ENCODE measurements at places on chromosomes 1 and 21.

DNA sequence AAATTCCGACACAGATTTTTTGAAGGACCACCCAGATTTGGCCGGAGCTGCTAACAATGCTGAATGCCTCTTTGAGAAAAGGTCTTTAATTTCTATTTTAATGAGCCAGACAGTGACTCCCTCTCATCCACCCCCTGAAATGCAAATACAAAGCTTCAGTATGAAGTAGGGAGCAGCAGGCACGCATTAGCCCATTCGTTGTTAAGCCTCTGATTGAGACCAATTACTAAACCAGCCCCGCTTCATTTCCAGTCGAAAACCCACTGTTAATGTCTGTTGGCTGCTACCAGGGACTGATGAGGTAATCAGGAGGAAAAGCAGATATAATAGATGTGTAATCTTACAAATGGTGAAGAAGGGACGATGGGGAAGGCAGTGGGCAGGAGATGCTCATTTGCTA lies 4.8 kb upstream of the C8A start:
- no peak for DNase-seq

DNA sequence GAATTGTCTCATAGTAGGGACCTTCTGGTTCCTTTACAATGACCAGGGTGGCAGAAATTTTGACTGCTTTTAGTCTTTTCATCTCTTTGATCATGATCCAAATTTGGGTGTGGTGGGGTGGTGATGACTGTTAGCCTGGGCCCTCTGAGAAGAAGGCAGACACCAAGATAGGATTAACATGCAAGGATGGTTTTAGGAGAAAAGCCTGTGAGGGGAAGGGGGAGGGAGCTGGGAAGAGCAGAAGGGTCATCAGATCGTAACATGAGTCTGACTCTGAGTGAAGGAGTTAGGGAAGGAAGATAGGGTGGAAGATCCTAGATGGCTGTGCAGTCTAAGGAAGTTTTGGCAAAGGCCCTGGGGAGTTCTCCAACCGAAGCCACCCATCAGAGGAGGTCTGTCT lies 28.5 kb upstream of the CAMSAP2 start:
- no peak for DNase-seq

DNA sequence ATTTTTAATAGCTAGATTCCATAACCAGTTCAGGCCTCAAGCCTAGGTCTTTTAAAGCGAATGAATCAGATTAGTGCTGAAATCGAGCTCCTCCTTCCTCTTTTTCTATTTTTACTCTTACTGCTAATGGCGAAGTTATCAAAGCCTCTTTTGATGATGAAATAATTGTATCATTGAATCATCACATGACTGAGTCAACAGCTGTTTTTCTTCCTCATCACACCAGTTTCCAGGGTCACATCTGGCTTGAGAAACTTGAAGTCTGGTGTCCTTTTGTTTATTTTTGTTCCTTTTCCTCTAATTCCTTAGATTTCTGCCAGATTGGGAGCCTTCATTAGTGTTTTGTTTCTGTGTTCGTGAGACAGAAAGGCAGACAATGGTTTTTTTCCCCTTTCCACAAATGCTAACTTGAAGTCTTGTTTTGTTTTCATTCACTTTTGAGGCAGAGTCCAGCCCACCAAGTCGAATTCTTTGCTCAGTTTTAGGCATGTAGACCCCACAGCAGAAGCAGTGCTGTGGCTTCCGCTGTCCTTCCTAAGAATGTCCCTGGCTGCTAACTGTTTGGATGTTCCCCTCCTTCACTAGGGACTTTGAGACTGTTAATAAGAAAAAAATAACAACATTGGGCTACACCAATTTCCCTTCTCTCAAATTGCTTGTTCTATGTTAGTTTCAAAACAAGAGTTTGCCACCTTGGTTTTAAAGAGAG lies 51.9 kb upstream of the FMOD start:
- DNase-seq = no peak

DNA sequence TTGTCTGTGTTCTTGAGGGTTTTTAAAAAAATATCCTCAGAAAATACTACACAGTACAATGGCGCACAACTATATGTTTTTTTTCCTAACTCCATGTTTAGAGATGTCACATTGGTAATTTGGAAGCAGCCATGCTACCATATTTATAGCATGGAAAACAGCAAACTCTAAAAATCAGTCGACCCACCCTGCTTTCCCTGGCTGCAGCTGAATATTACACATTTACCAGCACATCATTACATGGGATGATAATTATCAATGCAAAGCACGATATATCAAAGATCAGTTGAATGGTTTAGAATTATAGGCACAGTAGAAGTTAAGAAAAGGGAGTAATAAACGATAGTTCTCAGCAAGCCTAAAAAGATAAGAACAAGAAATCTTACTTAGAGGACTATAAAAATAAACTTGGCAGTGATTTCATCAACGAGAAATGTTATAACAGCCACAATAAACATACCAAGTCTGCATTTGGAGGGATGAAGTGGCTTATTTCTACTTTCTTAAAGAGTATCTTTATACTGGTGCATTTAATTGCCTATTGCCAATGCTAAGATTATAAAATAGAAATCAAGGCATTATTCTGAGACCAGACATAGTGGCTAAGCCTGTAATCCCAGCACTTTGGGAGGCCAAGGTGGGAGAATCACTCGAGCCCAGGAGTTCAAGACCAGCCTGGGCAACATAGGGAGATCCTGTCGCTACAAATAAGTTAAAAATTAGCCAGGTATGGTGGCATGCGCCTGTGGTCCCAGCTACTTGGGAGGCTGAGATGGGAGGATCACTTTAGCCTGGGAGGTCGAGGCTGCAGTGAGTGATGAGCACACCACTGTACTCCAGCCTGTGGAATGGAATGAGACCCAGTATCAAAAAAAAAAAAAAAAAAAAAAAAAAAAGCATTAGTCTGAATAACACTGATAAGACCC lies 43.4 kb downstream of the WDR64 start:
- no peak for DNase-seq

GRCh38 chr1:167109125-167109524 lies 15.2 kb downstream of the STYXL2 start:
- DNase-seq = no peak

GRCh38 chr1:232962761-232963745 lies 12.6 kb downstream of the NTPCR start:
- DNase-seq = no peak

GRCh38 chr1:224767676-224768075 lies 151.6 kb downstream of the CNIH3 start:
- no peak for DNase-seq

DNA sequence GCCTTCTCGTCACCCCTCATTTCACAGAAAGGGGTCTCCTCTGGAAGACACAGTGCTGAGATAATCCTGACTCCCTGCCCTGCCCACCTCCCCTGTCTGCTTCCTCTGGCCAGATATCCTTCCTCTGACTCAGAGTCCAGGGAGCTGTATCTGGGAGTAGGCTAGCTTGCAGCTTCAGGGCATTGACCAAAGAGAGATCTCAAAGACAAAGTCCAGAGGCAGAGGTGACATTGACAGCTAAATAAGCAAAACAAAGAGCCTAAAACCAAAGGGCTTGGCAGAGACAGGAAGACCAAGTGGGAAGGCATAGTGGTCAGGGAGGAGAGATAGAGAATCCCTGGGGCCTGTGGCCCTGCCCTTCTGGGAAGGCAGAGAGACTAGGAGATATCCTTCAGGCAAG lies 64.9 kb downstream of the TNR start:
- no peak for DNase-seq

- no peak for DNase-seq
These were observed 8.4 kb upstream of the CAMTA1 start for GRCh38 chr1:6776895-6777294.

GRCh38 chr1:165595246-165595938 lies 35.6 kb upstream of the MGST3 start:
- DNase-seq = no peak

DNA sequence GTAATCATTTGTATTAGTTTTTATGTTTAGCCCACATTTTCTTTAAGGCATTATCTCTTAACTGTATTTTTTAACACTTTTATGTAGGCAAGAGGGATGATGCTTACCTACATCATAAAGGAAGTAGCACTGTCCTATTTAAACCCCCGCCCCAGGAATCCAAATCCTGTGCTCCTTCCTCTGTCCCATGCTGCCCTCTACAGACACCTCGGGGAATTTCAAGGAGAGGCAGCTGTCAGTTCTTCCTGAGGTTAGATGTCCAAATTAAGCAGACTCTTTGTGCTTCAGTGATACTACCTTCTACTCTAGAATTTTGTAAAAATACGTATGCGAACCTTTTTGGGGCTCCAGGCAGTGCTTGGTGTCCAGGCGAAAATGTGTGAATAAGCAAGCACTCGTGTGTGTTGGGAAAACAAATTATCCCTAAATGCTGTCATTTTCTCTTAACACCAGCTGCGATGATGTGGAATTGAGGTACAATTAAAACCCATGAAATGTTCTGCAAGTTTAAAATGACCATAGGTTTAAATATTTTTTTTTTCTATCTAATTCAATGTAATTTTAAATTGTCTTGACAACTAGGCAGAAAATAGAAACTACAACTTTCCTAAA lies 19.2 kb downstream of the CRCT1 start:
- no peak for DNase-seq

- no peak for DNase-seq
These were observed 376.4 kb downstream of the PCP4 start for GRCh38 chr21:40243685-40244084.

DNA sequence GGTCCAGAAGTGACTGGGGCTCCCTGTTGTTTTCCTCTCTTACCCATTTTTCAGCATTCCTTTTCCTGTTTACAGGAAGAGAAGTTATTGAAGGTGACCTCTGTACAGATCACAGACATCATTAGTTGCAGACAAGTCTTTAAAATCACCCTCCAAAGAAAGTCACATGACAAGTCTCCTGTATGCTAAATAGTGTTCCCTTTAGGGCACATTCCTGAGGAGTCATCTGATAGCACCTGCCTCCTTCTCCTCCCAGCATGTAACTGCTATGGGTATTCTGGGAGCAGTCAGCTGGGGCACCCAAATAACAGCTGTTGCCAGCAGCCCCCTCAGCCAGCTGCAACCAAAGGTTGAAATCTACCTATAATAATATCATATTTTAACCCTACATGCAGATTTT lies 200.6 kb downstream of the PTGER3 start:
- DNase-seq = no peak

GRCh38 chr21:14452727-14453241 lies 69.8 kb upstream of the HSPA13 start:
- no peak for DNase-seq

DNA sequence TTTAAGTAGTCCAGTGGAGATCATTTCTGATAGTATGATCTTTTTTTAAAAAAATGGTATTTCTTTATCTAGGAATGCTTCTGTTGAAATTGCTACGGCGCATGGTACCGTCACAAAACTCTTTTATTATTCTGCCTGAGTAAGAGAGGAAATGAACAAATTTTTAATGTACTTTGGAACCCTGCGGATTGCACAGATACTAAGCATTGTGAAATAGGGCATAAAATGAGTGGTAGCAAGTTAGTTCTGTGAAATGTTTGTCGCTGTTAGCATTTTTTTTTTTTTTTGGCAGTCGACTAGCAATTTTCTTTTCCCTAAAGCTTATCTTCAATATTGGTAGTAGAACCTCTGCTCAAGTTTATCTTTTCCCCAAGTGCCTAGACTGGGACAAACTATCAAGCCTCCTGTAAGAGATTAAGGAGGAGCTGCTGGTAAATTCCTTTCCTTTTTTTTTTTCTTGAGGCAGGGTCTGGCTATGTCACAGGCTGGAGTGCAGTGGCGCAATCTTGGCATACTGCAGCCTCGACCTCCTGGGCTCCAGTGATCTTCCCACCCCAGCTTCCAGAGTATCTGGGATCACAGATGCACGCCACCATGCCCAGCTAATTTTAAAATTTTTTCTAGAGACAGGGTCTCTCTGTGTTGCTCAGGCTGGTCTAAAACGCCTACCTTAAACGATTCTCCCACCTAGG lies 2.2 kb downstream of the ITSN1 start:
- no peak for DNase-seq

DNA sequence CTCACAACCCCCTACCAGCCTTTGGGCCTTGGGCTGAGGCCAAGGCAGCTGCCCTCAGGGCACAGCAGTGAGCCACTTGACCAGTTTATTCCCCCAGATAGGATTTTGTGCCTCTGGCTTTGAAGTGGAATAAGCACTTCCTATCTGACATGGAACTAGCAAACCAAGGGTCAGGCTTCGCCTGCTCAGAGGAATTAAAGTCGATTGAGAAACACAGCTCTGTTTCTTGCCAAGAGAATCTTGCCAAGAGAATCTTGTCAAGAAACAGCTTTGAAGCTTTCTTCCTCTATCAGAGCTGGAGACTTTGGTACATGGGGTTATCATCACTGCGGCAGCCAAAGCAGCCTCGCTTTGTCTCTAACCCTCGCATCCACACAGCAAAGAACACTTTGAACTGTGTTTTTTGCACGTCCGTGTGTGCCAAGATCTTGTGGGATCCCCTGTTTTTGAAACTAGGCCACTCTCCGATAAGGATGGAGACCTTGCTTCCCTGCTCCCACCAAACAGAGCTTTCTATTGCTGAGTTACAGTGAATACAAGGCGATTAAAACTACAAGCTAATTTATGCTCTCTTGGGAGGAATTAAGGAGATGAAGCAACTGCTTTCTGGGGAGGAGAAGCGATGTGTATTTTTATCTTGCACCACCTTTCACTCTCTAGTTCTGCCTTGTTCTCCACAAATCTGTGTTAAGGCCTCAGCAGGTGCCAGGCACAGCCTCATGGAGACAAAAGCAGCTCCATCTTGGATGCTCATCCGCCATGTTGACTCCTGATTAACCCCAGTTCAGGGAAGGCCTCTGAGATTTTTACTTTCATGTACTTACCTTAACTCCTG lies 67.3 kb downstream of the RHOU start:
- peak; percentile 18 for DNase-seq

DNA sequence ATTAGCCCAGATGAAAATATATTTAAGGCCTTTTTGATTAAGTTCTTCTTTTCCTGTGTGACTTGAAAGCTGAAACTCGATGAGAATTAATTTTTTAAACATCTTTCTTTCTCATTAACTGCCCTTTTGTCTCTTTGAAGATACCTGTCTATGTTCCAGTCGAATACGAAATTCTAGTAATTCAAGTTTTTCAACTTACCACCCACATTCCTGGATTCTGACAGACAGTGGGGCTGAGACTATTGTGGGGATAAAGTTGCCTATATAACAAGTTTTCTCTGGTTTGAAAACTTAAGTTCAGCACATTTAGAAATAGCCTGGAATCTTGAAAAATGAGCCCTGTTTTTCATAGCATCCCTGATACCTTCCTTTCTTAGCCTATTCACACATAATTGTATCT lies 114.6 kb downstream of the NTNG1 start:
- DNase-seq = no peak

GRCh38 chr1:163090321-163090945 lies 21.3 kb downstream of the RGS4 start:
- DNase-seq = no peak

- DNase-seq = no peak
These were observed 2.7 kb upstream of the TMPRSS3 start for GRCh38 chr21:42398436-42399028.

DNA sequence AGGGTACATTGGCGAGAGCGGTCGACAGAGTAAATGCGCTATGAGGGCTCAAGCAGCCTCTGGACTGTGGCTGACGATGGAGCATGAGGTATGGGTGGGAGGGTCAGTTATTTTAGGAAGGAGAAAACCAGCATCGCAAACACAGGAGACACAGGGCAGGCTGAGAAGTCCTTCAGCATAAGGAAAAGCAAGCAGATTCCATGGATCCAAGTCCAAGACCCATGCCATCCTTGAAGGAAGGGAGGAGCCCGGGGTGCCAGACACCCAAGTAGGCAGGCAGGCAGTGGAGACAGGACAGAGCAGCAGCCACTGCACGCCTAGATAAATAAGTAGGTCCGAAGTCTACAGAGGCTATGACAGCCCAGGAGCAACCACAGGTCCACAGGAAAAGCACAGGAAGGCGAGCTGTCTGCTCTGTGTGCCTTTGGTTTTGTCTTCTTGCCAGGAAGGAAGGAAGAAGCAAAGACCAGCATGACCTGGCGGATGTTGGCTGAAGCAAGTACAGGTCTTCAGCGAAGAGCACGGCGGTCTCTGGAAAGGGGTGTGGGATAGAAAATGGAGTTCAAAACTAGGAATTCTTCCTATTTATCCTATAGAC lies 76.4 kb upstream of the SLC45A1 start:
- no peak for DNase-seq

All from posterior cingulate gyrus (tissue), 11 donors.